Vagina (tissue), 2 donors: ENCODE measurements at places on chromosomes 12 and 14.
A peak's percentile ranks its signal among the peaks of the same experiment; 100 is the strongest.

- DNase-seq: no peak
Measured at GRCh38 chr12:11706509-11707379, 57.3 kb downstream of the ETV6 start.

DNA sequence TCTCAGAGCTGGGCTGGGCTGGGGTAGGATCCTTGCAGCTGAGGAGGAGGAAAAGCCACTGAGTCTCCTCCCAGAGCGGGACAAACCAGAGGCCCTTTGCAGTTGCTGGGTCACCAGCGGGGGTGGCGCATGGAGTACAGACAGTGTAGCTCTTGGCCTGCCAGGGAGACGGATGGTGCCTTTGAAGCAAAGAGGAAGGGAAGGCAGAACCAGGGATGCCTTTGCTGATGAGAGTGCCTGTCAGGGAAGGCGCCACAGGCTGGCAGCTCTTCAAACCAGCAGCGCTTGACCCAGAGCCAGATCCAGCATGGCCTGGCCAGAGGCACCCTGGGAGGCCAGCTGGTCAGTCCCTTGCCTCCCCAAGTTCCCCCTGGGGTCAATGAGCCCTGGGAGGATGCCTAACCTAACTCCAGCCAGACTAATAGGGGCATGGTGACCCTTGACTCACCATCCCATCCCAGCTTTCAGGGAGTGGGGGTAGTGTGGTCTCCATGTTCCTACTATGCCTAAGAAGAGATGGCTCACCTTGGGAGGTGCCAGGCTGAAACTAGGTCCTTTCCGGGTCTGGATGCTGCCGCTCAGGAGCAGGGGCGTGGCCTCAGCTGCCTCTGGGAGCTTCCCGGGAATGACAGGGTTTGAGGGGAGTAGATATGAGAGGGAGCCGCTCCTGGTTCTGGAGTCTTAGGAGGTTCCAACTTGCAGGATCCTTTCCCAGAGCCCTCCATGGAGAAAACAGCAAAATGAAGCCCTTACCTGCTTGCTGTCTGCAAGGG is 19.8 kb downstream of the VASH1 start:
- peak; percentile 58 for DNase-seq

DNA sequence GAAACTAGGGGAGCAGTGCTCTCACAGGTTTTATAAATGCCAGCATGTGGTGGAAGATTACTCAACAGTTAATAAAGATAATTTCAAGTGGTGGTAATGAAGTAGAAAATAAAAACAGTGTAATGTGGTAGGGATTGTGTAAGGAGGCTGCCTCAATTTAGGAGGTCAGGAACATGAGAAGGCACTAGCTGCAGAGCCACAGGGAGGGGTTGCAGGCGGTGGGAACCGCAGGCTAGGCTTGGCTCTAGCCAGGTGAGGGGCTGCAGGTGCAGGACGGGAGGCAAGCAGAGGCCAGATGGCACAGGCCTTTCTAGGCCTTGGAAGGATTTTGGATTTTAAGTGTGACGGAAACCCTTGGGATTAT is 768 bp downstream of the METTL25 start:
- DNase-seq: no peak

DNA sequence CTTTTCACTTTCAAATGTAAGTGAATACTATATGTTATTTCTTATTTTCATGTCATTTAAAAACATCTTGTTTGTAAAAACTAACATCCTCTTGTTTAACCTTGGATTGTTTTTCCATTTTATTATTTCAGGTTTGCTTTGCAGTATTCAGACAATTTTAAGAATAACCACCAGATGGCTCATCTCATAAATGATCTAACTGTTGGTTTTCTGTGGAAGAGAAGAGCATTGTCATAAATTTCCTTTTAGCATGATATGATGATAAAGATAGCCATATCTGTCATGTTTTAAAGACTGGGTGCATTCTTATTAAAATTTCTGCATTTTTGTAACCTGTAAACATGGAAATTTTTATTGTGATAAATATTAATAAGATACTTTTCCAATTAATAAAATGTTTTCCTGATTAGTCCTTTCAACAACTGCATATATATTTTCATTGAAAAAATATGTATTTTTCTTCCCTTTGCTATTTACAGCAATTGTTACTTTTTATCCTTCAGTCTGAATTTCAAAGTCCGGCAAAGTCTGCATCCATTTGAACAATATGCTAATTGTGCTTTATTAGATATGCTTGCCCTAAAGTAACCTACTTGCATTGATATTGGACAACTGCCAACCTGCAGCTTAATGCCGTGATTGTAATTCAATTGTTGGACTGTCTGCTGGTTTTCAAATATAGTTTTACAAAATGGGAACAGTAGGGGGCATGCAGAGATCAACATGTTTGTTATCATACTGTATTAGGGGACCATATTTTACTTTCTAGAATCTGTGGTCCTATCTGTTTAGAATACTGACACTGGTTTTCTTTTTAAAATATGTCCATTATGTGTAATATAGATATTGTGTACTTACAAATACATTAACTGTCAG is 163.4 kb downstream of the GARIN6 start:
- DNase-seq: no peak

- DNase-seq: no peak
Measured at GRCh38 chr12:84412226-84412625, 500.4 kb downstream of the SLC6A15 start.

DNA sequence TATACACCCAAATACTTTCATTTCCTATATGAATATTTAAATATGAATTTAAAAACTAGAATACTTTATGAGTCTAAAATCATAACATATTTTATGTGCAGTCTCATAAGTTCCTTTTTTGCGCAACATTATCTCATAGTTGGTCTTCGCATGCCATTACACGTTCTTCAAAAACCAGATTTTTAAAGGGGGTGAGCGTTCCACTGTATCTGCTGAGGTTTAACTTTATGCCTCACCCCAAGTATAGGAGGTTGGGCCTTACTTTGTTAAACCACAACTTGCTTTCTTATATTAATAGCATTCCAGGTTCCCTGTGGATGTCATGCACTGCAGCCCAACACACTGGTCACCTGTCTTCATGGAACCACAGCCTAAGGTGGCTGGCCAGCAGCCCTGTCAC is 118.6 kb downstream of the APAF1 start:
- no peak for DNase-seq

- DNase-seq: no peak
Measured at GRCh38 chr12:94621662-94622359, 28.5 kb downstream of the TMCC3 start.

GRCh38 chr14:33848706-33849454 is 102.0 kb downstream of the EGLN3 start:
- DNase-seq: peak; percentile 77

DNA sequence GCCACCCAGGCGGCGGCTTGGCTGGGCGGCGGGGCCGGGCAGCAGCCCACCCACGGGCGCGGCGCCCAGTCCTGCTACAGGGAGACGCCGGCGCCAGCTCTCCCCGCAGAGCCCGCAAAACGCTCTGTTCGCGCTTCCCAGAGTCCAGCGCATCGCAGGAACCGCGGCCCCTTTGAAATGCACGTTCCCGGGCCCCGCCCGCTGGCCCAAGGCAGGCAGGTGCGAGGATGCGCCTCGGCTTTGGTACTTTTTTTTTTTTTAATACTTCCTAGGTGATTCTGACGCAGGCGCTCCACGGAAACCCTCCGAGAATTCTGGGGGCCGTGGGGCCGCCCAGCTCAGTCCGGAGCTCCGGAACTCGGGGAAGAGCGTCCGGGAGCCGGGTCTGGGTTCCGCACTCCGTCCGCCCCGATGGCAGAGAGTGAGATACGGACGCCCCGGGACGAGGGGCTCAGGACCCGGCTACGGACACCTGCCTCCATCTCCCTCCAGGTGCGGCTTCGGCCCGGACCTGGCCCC is 483 bp downstream of the POC1B start:
- DNase-seq: no peak

DNA sequence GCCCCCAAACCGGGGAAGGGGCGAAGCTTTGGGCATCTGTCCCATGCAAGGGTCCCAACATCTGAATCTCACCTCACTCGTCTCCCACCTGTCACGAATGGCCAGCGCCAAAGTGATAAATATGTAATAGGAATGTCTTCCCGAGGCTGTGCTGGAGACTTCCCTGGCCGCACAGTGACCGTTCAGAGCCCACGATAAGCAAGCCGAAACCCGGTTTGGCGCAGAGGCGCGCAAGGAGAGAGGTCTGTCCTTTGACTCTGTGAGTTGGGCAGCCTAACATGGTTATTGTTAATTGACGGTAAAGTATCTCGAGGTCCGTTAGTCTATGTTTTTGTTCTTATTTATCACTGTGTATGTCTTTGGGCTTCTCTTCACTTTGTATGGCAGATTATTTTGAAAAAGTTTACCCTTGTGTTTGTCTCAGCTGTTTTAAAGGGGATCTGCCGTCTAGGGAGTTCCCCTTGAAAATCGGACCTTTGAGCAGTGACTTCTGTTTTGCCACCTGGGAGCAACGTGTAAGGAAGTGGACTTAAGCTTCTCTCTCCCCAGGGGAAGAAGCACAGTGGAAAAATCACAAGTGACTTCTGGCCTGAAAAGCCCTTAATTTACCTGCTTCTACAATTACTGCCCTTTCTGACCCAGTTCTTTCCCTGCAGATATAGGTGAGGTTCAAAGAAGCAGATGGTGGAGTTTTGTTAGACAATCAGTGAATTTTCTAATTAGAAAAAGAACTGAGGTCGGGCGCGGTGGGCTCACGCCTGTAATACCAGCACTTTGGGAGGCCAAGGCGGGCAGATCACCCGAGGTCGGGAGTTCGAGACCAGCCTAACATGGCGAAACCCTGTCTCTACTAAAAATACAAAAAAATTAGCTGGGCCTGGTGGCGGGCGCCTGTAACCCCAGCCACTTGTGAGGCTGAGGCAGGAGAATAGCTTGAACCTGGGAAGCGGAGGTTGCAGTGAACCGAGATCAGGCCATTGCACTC is 1.1 kb upstream of the TM9SF1 start:
- DNase-seq: no peak

DNA sequence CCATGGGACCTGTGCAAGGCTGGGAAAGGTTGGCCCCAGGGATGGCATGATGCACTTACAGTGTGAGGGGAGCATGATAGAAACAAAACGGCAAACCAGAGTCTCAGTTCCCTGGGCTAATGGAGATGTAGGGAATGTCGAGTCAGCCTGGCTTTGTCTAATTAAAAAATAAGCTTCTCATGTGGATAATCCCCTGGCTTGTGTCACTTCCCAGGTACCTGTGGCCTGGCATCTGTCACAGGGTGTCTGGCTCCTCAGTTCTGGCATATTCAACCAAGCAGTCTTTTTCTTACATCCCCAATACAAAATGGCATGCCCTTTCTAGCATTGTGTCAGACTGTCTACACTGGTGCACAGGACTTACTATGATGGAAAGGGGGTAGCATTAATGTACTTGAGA is 261.4 kb downstream of the GRIN2B start:
- DNase-seq: no peak

DNA sequence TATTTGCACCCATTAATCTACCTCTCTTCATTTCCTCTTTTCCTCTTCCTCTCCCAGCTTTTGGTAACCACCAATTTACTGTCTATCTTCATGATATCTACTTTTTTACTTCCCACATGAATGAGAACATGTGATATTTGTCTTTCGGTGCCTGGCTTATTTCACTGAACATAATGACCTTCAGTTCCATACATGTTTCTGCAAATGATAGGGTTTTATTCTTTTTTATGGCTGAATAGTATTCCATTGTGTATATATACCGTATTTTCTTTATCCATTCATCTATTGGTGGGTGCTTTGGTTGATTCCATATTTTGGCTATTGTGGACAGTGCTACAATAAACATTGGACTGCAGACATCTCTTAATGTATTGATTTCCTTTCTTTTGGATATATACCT is 49.0 kb upstream of the STRN3 start:
- DNase-seq: no peak

- DNase-seq: no peak
Measured at GRCh38 chr12:72277415-72277814, 5.2 kb downstream of the TRHDE start.

- no peak for DNase-seq
Measured at GRCh38 chr12:58095002-58095401, 153.6 kb downstream of the ATP23 start.

GRCh38 chr14:97368900-97369564 is 571.9 kb downstream of the VRK1 start:
- no peak for DNase-seq

DNA sequence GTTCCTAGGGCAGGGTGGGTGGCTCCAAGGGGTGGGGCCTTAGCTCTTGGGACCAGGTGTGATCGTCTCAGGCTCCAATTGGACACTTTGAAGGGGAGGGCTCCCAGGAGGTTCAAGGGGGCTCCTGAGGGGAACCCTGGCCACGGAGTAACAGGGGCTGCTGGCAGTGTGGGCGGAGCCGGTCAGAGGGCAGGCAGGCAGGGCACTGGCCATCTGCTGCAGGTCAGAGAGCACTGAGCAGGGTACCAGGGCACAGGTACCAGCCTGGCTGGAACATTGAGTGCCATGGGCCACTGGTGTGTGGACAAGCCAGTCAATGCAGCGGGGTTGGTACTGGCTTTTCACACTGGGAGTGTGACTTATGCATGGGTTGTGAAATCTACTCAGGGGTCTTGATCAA is 32.2 kb downstream of the SYNE3 start:
- DNase-seq: no peak

- DNase-seq: no peak
Measured at GRCh38 chr12:8906266-8907180, 7.8 kb upstream of the PHC1 start.

- no peak for DNase-seq
Measured at GRCh38 chr12:48000878-48001504, 3.3 kb downstream of the COL2A1 start.

- no peak for DNase-seq
Measured at GRCh38 chr14:100222224-100223093, 16.5 kb upstream of the YY1 start.

- no peak for DNase-seq
Measured at GRCh38 chr12:2483713-2484112, 311.1 kb upstream of the FKBP4 start.

DNA sequence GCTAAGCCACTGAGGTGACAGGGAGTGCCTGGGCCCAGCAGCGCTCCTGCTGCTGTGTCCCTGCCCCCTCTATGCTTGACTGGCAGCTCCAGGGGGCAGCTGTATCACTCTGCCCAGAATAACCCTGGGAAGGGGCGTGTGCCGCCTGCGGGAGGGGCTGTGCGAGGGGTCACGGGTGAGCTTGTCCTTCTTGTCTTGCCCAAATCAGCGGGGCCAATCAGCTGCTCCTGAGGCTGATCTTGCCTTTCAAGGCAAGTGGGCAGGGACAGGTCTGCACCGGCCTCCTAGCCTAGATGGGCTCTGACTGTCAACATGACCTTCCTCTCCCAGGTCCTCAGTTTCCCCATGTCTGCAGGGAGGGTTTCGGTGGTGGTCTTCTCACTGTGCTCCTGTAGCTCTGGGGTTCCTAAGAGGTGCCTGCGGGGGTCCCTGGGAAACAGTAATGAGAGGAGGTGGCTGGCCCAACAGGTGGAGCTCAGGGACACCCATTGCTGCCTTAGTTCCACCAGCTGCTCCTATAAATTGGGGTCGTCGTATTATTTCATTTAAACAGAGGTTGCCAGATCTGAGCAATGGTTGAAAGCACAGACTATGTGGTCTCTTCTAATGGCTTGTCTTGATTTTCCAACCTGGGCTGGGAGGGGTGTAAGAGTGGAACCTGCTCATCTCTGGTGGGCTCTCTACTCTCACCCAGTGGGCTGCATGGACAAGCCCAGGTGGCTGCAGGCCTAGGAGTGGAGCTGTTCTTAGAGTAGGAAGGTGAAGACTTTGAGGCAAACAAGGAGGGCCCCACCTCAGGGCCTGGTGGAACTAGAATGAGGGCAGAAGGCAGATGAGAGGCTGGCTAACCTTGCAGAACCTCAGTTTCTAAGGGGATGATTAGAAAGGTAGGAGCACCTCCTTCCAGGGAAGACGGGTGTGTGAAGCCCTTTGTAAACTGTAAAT is 11.7 kb downstream of the RTL1 start:
- DNase-seq: no peak

GRCh38 chr12:86660488-86661147 is 404.4 kb upstream of the MGAT4C start:
- DNase-seq: no peak
